ENCODE measurements at places on chromosomes 5 and 9. TPM values are rescaled to one million over a fixed set of nuclear protein-coding genes. Genes with fewer than 3 reads are reported as not detected.

Gene SLC45A2
- 0.37 TPM for polyA plus RNA-seq

Gene C9orf50
- 1.4 TPM for polyA plus RNA-seq

Gene LCN15
- not detected for polyA plus RNA-seq

Gene KIF4B
- polyA plus RNA-seq = 0.22 TPM

Gene GRXCR2
- not detected for polyA plus RNA-seq

Gene SMIM33
- polyA plus RNA-seq = 0.06 TPM

Gene PDGFRB
- polyA plus RNA-seq = 152 TPM

Gene TCERG1
- 135 TPM for polyA plus RNA-seq

Gene SERF1A
- 3.6 TPM for polyA plus RNA-seq

DNA sequence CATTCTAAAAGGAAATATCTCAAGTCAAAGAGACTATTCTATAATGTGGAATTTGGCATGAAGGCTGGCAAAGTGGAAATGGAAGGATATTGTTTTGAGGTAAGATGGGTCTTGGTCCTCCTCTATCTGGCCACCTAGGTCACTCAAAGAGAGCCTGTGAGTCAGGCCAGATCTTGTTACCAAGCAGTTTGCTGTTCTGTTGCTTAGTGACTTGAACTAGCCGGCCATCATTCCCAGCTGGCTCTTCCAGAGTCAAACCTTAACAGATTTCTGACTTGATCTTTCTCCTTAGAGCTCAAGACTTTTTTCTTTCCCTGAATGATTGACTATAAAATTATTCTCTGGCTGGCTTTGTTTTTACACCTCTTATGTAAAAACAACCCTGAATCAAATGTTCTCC, 136.1 kb downstream of the PDE4D start:
- no peak for DNase-seq

- DNase-seq = no peak
Observed at GRCh38 chr9:32500768-32501167, 25.2 kb downstream of the RIGI start.

GRCh38 chr5:42001673-42002072, 76.6 kb downstream of the FBXO4 start:
- DNase-seq = no peak

DNA sequence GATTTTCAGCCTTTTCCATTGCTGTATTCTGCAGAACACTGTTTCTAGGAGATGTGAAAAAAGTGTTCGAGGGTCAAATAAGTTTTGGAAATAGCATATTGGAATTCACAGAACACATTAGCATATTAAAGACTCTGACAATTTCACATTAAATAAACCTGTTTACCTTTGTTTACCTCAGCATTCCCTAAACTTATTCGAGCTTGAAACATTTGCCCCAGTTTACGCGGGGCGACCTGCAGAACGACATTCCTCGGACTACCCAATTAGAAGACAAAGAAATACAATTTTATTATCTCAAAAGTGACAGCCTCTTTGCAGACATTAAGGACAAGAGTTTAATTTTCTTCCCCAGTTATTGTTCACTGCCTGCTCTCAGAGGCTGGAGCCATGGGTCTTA, 110.3 kb upstream of the NFIB start:
- peak; percentile 31 for DNase-seq

GRCh38 chr9:19913151-19913550, 124.3 kb upstream of the SLC24A2 start:
- DNase-seq = no peak

DNA sequence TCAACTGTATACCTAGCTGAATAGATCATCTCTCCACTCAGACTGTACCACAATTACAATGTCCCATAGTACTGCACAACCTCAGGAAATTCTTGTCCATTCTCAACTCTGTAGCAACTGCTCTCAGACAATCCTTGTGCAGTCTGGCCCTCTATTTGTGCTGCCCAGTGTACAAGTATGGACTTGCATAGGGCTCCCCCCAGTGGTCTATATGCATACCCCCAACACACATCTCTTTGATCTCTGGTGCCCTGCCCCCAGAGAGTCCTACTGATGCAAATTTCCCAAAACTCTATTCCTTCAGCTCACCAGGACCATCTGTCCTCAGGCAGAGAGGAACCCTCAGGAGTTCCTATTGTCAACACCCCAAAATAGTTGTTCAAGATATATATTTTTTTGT, 205.3 kb downstream of the SLCO4C1 start:
- no peak for DNase-seq

DNA sequence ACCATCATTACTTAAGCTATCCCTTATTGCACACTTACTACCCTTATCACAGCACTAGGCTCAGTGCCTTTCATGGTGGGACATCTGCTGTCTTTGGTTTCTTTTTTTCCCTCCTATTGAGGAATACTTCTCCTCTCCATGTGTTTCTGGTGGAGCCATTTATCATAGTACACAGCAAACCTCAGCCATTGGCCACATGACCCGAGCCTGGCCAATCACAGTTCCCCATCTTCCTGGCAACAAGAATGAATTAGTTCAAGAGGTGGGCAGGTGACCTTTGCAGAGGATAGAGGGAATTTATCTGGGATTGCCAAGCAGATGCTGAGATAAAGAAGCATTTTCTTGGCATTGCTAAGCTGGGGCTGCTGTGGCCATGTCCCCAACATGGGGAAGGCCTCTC, 101.1 kb upstream of the ZNF618 start:
- no peak for DNase-seq

GRCh38 chr5:57841676-57842363, 359.2 kb upstream of the ACTBL2 start:
- DNase-seq = no peak

DNA sequence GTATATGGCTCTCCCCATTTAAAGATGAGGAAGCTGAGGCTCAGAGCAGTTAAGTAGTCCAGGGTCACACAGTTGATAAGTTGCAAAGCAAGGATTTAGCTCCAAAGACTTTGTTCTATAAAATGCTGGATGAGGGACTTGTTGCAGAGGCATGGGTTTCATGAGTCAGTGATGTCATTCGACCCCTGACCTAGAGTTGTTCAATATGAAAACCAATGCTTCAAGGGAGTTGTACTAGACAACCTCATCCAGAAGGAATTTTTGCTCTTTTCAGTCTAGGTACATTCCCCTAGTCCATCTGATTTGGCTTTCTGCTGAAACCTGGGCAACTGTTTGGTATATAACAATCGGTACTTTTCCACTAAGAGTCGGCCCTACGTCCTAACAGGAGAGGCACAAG, 550.4 kb downstream of the EBF1 start:
- no peak for DNase-seq
